SJSA1 (cell line): ENCODE measurements at places on chromosomes 6 and 20.

DNA sequence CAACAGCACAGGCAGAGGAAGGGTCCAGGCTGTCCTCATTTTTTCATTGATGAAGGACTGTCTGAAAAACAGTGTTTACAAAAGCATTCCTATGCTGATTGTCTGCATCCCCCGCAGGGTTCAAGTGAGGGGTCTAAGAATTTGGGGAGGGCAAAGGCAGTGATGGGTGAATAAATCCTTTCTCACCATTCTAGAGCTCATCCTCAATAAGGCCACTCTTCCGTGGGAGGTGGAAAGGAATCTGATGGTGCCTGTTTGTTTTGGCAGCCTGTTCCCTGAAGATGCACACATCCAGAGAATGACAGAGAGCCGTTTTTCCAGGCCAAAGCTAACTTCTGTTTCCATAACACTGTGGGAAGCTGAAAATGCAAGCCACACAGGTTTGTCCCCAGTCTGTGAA is 164.5 kb downstream of the MOXD1 start:
- H3K4me3 ChIP-seq, result no peak overlapping the region
- H3K36me3 ChIP-seq, result no peaks in the 10 kb centered on the region
- no peaks in the 10 kb centered on the region for H3K27me3 ChIP-seq
- H3K27ac ChIP-seq, result peak overlapping the region; percentile 95

DNA sequence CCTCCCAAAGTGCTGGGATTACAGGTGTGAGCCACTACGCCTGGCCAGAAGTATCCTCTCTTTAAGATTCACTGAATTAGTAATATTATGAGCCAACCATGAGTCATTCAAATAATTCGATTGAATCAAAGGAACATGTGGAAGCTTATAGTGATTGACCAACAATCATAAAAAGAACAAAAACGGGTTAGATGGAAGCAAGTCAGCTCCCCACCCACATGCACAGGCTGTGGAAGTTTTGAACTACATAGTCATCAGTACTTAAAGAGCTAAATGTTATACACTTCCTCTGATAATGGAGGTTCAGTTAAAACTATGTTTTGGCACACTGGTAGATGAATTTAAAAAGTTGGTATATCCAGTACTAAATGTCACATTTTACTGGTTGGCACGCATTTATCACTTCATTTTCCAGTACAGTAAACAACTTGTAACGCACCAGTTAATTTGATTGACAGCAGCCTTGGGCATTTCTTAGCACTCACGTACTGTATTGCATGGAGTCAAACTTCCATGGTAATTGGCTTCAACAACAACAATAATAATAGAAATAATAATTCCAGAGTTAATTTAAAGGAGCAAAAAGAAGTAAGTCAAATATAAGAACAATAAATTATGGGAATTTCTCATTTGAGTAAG is 1107.3 kb upstream of the MAP3K7 start:
- H3K27me3 ChIP-seq, result no peaks in the 10 kb centered on the region
- H3K27ac ChIP-seq, result no peak overlapping the region
- H3K36me3 ChIP-seq, result no peaks in the 10 kb centered on the region

GRCh38 chr20:58702161-58702510 is 9.5 kb downstream of the NPEPL1 start:
- H3K27ac ChIP-seq, result no peak overlapping the region
- no peak for DNase-seq
- no peaks in the 10 kb centered on the region for H3K4me1 ChIP-seq
- no peaks in the 10 kb centered on the region for H3K27me3 ChIP-seq

DNA sequence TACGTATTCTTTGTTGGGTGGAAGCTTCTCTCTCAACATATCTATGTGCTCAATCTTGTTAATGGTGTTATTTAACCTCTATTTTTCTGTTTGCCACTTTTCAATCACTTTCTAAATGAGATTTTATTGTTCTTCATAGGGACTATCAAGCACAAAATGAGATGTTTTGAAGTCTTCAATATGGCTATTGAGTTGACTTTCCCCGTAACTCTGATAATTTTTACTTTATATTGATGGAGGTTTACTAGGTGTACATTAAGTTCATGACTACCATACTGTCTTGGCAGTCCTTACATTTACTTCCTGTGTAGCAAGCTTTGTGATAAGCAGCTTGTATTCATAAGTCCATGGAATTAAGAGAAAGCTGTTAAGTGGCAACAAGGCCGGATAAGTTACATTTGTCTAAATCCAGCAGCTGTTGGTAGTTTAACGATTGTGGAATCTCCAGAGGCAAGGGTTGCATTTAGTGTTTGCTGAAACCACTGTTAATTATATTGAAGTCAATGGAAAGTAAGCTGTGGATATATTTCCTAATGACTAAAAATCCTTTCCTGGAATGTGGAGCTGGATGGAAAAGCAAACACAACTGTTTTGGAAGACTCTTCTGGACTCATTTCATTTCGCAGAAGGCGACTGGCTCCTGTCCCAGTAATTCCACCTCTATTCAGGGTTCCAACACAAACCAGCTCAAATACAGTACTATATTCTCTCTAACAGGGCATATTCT is 57.3 kb upstream of the SMIM29 start:
- no peaks in the 10 kb centered on the region for H3K36me3 ChIP-seq
- H3K4me3 ChIP-seq, result no peak overlapping the region
- DNase-seq, result no peak
- H3K27ac ChIP-seq, result no peak overlapping the region

DNA sequence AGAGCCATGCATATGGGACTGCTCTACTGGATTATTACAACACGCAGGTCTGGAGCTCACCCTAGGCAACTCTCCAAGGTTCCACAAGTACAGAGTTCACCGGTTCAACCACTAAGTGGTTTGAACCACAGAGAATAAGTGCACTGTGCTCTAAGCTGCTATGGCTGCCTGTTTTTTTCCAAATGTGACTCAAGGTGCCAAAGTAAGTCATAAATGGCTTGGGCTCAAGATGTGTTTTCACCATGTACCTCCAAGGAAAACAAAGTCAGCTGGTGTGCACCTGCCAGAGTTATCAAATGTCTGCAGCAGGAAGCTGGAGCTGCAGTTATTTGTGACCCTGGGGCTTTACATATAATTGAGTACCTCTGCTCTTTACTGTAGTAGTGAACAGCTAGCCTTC is 76.7 kb downstream of the PREP start:
- DNase-seq, result no peak
- no peak overlapping the region for H3K27ac ChIP-seq
- no peak overlapping the region for H3K4me3 ChIP-seq
- peaks cover 15% of the 10 kb centered on the region for H3K4me1 ChIP-seq
- no peaks in the 10 kb centered on the region for H3K27me3 ChIP-seq

DNA sequence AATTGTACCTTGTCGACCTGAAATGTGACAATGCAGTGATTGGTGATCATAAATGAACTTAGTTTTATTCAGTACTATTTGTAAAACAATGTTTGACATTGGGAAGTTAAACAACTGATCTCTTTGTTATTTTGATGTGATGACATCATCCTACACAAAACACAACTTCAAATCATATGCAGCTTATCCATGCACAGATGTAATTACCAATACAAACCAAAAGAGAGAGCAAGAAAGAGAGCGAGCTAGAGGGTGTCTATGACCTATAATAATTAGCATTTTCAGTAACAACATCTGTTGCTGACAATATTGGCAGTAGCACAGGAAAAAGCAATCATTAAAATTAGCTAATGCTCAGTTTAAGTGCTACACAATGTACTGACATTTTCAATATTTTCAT is 320.9 kb downstream of the UTRN start:
- no peak overlapping the region for H3K4me3 ChIP-seq
- DNase-seq, result no peak
- no peaks in the 10 kb centered on the region for H3K4me1 ChIP-seq
- H3K27me3 ChIP-seq, result no peaks in the 10 kb centered on the region
- peaks cover 7% of the 10 kb centered on the region; the same call in 1 of the 2 replicates for H3K36me3 ChIP-seq
- no peak overlapping the region for H3K27ac ChIP-seq

GRCh38 chr6:38195113-38195635 is 375.6 kb downstream of the ZFAND3 start:
- H3K36me3 ChIP-seq, result no peaks in the 10 kb centered on the region
- no peak overlapping the region for H3K27ac ChIP-seq
- H3K4me1 ChIP-seq, result no peaks in the 10 kb centered on the region
- no peaks in the 10 kb centered on the region for H3K27me3 ChIP-seq
- no peak for DNase-seq
- H3K4me3 ChIP-seq, result no peak overlapping the region

- H3K4me1 ChIP-seq, result no peaks in the 10 kb centered on the region
- H3K27me3 ChIP-seq, result no peaks in the 10 kb centered on the region
- H3K27ac ChIP-seq, result no peak overlapping the region
- H3K36me3 ChIP-seq, result no peaks in the 10 kb centered on the region
- no peak for DNase-seq
Measured at GRCh38 chr6:24191346-24191745, 65.3 kb downstream of the NRSN1 start.
